ENCODE measurements at places on chromosomes 1 and 21.

DNA sequence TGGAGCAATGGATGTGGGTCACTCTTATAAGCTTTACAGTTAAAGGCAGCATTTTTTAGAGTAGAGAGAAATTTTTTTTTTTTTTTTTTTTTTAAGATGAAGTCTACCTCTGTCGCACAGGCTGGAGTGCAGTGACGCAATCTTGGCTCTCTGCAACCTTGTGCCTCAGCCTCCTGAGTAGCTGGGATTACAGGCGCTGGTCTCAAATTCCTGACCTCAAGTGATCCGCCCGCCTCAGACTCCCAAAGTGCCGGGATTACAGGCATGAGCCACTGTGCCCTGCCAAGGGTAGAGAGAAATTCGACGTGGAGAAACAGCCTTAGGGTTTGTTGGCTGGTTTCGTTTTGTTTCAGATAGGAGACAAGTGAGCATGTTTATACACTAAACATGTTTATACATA is 594.2 kb upstream of the ADAMTS5 start:
- DNase-seq: no peak

DNA sequence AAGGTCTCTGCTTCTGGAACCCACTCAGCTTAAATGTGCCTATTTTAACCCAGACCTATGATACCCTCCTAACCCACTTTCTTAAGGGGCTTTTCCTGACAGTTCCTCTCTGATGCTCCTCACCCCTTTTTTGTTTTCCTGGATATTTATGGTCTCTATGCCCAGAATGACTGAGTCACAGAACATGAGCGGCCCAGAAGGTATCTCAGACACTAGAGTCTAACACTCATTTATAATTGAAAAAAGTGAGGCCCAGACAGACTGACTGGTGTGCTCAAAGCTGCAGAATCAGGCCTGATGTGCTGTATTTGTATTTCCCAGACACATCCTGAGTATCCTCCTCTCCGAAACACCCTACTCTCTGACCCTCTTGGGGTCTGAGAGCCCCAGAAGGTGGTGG is 44.0 kb downstream of the LRRC71 start:
- no peak for DNase-seq

DNA sequence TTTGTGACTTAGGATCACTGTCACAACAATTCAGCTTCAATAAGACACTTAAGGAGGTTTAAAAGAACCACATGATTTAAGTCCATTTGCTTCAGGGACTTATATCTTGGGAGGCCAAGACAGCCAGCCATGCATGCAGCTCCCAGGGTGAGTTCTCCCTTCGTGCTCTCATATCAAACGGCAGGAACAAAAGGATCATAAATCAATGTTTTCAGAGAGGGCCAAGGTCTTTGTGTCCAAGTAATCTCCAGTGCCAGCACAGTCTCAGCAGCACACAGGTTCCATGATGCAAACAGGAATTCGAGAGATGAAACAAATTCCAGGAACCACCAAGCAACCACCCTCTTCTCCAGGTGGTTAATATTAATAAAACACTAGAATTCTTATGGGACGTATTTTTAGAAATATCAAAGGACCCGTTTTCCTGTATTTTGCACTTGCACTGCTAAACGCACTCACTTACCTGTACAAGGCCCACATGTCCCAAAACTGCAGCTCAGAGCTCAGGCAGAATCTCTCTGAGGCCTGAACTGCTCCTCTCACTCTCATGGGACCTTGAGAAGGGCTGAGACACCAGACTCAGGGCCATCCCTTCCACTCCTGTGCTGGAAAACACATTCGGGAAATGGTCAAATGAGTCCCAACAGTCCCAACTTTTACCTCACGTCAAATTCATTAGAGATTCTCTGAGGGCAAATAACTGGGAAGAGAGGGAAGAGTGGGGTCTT is 100.0 kb upstream of the RAB4A start:
- DNase-seq: no peak

DNA sequence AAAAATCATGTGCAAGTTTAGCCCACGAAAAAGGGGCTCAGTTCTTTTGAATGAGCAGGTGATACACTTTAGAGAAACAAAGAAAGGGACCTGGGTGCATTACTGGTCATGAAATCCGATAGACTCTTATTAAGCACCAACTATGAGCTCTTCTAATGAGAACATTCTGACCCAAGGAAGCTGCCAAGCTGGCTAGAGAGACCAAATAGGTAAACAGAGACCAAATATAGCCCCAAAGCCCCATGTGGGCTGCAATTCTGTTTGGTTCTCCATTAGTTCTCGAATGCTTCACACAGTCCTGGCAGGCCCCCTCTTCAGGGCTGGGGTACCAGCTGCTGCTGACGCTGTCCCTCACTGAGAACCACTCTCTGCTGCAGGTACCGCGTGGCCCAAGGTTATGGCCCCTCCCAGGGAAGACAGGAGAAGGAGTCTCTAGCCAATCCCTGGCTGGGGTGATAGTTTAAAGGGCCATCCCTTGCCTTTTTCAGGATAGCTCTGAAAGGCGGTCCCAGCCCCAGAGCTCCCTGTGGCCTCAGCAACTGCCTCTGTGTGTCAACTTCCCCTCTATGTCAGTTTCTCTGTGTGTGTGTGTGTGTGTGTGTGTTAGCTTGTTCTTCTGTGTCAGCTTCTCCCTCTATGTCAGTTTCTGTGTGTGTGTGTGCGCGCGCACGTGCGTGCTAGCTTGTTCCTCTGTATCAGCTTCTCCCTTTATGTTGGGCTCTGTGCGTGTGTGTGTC is 7.1 kb upstream of the UBXN10 start:
- no peak for DNase-seq

- no peak for DNase-seq
Observed at GRCh38 chr21:45809421-45809820, 165.9 kb downstream of the PCBP3 start.
